ENCODE measurements at places on chromosomes 12 and 14.

- DNase-seq: no peak
These were observed 108.0 kb downstream of the PPM1A start for GRCh38 chr14:60356906-60357550.

- no peak for DNase-seq
These were observed 4.9 kb upstream of the VASH1 start for GRCh38 chr14:76756371-76756750.

GRCh38 chr14:40758076-40758475 lies 848.6 kb upstream of the LRFN5 start:
- DNase-seq: no peak

DNA sequence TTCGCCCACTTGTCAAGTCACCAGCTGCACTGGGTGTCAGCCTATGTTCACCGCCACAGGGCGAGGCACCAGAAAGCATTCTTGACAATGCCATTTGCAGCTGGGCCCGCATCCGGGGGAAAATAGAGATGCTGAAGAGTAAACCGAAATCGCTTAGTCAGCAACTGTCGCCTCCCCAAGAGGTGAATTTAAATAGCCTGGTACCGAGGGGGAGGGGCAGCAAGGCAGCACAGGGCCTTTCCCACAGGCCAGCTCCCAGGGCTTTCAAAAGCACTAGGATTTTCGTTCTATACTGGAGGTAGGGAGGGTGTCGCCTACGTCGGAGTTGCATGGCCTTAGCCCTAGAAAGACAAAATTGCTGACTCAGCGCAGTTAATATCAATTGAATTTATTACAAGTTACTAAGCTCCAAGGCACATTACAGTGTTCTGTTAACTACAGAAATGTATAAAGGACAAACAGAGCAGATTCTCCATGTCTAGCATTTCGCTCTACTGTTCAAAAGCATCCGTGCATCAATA lies 4.3 kb downstream of the IRF2BPL start:
- peak; percentile 64 for DNase-seq

- DNase-seq: no peak
These were observed 1.3 kb upstream of the TEAD4 start for GRCh38 chr12:2957816-2958431.

DNA sequence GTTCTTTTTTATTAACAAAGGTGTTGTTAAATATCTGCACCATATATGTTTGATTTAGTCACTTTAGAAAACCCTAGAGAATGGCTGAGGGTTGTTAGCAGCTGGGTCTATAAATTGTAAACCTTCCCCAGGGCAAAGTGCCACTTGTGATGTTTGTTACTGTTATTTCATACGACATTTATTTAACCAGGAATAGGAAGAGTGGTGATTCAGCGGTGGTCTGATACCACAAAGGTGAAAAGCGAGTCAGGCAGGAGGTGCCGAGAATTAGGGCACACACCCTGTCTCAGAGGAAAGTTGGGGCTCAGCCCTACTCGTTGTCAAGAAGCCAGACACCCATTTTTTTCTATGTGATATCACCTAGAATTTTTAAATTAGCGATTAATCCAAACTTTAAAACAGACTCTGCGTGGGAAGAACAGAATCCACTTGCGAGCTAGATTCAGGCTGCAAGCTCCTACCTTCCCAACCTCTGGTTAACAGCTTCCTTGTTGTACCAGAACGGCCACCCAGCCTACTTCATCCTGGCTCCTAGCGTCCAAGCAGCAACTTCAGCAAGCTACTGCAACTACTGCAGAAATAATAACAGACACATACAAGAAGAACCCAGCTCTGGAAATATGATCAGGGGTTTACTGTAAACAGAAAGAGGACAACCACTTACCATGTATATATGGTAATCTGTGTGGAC lies 126.7 kb downstream of the TMEM132D start:
- DNase-seq: no peak

- DNase-seq: no peak
These were observed 5.5 kb downstream of the ERP29 start for GRCh38 chr12:112018571-112019237.

DNA sequence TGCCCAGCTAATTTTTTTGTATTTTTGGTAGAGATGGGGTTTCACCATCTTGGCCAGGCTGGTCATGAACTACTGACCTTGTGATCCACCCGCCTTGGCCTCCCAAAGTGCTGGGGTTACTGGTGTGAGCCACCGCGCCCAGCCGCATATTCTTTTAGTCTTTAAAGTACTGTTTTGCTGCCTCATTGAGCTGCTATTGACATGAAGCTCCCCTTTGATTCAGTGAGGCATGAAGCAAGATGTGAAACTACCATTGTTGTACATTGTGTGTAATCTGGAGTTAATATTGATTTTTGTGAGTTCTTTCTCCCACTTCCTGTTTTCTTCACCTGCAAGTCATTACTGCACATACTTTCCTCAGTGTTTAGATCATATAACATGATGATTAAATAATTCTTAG lies 80.8 kb downstream of the MNAT1 start:
- no peak for DNase-seq

GRCh38 chr12:88300931-88301330 lies 158.8 kb downstream of the TMTC3 start:
- DNase-seq: peak; percentile 8

- DNase-seq: no peak
These were observed 140.8 kb upstream of the NEDD1 start for GRCh38 chr12:96766232-96766631.

DNA sequence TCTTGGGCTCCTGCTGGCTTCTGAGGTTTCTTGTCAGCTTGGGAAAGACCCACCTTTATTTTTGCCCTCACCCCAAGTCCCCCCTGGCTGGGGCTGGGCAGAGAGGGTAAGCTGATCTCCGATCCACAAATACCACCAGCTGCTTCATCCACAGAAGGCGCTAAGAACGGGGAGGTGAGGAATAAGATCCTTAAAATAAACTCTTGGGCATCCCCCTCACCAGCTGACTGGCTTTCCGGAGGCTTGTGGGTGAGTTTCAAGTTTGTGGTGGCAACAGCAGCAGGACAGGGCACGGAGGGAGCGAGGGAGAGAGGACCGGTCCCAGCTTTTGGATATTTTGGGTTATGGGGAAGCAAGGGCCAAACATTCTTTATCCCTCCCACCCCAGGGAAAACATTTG lies 20.8 kb upstream of the HSPB8 start:
- no peak for DNase-seq

- no peak for DNase-seq
These were observed 229.6 kb upstream of the NAV3 start for GRCh38 chr12:77601069-77601468.

All from HuH-7.5 (cell line).